ENCODE measurements at places on chromosomes 12 and 14. TPM values are rescaled to one million over a fixed set of nuclear protein-coding genes. Genes with fewer than 3 reads are reported as not detected.
A peak's percentile ranks its signal among the peaks of the same experiment; 100 is the strongest.

DNA sequence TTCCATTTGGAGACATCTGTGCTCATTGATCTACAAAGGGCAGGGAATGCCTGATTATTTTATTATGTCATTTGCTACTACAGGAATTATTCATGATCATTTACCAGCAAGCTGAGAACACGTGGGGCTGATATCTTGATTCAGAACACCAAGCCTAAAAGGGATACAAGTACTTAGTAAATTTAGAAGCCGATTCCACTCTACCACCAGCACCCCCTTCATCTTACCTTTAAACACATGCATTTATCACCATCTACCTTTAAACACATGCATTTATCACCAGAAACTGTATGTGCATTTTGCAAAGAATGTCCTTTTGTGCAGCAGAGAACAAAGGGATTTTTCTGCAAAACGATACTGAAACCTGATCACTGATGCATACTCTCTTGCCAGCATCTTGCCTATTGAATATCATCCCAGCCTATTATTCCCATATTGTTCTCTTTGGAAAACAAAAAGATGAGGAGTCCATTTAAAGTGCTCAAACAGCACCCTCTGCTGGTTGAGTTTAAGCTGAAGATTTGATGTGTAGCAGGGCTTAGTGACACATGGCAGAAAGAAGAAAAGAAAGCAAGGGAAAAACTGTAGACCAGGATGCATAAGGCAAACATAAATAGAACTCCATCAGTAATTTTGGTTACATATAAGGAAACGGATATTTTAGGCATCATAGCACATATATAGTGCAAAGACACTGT lies 132.6 kb upstream of the PLEKHG7 start:
- DNase-seq, result peak; percentile 86

Gene NEMF
- total RNA-seq, result 98.7 TPM

Gene OR6C75
- total RNA-seq, result 0.12 TPM

DNA sequence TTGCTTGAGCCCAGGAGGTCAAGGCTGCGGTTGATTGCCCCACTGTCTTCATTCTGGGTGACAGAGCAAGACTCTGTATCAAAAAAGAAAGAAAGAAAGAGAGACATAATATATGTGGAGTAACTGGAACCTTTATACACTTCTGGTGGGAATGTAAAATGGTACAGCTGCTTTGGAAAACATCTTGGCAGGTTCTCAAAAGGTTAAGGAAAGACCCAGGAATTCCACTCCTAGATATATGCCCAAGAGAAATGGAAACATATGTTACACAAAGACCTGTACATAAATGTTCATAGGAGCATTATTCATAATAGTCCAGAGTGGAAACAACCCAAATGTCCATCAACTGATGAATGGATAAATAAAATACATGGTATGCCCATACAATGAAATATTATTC lies 7.2 kb downstream of the RBMS2 start:
- DNase-seq, result no peak

- no peak for DNase-seq
Measured at GRCh38 chr14:86513564-86513963, 983.6 kb downstream of the FLRT2 start.

- DNase-seq, result no peak
Measured at GRCh38 chr12:44193281-44193680, 357.4 kb downstream of the TMEM117 start.

- DNase-seq, result no peak
Measured at GRCh38 chr12:68111995-68112394, 47.5 kb downstream of the IFNG start.

Gene CFAP54
- 14.4 TPM for total RNA-seq

DNA sequence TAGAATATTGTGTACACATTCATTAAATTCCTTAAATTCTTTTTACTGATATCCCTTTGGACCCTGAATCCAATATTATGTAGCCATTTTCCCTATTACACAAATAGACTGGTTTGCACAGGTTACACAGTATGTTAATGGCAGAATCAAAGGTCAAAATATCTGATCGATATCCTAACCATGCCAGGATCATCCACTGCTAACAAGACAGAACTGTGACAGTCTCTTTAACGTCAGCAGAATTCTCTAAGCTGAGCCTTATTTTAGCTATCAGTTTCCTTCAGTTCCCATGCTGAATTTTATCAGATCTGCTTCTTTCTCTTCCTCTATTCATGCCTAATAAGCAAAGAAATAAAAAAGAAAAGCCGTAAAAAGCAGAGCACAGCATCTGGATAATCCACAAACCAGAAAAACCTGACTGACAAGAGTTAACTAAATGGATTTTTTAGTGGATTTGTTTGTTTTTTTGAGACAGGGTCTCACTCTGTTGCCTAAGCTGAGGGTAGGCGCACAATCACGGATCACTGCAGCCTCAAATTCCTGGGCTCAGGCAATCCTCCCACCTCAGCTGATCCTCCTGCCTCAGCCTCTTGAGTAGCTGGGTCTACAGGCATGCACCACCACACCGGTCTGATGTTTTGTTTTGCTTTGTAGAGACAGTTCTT lies 130.4 kb downstream of the PAWR start:
- no peak for DNase-seq

- no peak for DNase-seq
Measured at GRCh38 chr12:129827102-129827865, 76.5 kb downstream of the TMEM132D start.

DNA sequence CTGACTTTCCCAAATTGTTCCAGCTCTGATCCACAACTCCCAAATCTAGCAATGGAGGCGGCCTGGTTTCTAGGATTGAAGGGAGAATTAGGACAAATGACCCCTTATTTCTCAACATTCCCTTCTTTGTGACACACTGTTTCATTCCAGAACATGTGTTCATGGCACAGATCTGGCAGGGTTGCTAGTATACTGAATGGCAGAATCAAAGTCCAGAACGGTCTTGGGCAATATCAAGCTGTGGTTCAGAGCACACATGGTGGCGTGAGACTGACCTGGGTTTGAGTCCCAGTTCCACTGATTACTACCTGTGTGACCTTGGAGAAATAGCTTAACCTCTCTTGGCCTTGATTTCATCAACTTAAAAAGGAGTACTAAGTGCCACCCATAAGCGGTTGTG lies 152.5 kb downstream of the SAMD4A start:
- no peak for DNase-seq

Gene ACVRL1
- total RNA-seq, result 9.1 TPM

Gene RERG
- 20.7 TPM for total RNA-seq

GRCh38 chr14:31510222-31510621 lies 22.4 kb upstream of the GPR33 start:
- DNase-seq, result no peak

DNA sequence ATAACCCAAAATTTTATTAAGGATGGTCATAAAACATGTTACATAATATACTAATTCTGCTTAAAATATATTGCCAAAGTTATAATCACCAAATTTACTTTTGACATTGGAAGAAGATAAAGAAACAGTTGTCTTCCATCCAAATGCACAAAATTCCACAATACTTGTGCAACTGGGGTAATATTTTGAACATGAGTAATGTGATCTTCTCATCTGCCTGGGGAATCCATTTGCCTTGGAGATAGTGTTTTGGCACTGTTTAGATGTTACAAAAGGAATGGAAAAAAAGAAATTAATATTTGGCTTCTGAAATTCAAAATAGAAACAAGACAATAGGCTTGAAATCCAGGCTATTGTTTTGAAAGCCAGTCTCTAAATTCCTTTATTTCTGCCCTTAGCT lies 9.1 kb downstream of the GPR19 start:
- no peak for DNase-seq

DNA sequence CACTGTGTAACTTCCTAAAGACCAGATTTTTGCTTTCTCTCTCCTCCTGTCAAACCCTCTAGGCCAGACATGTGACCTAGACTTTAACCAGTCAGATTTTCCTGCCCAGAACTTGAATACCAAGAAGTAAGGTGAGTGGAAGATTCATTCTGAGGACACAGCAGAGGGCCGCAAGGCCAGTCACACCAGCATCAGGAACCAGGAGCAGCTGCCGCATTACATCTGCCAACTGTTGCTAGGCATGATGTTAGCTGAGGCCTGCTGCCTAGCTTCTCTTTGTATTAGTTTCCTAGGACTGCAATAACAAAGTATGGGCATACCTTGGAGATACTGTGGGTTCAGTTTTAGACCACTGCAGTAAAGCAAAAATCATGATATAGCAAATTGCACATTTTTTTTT lies 101.9 kb upstream of the BMP4 start:
- no peak for DNase-seq

- no peak for DNase-seq
Measured at GRCh38 chr14:57755018-57755521, 110.8 kb downstream of the SLC35F4 start.

GRCh38 chr14:97379091-97379531 lies 581.9 kb downstream of the VRK1 start:
- no peak for DNase-seq

Gene OTOGL
- 0.87 TPM for total RNA-seq

DNA sequence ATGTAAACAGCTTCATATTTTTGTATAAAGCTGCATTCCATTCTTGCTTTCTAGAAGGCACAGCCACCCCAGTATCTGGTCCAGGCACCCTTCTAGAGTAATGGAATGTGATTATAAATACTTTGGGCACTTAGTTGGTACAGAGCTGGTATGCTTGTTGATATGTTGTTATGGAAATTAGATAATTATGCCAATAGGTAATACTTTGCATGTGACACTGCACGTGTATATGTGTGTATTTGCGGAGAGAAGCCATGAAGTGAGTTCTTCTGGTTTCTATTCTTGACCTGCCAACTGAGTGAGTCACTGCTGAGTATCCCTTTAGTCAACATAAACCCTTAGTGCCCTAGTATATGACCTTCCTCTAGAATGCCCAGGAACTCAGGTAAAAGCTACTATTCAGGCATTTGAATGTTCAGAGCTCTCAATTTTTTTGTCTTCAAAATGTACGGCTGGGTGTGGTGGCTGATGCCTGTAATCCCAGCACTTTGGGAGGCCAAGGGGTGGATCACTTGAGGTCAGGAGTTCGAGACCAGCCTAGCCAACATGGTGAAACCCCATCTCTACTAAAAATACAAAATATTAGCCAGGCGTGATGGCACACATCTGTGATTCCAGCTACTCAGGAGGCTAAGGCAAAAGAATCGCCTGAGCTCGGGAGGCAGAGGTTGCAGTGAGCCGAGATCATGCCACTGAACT lies 6.2 kb upstream of the TCP11L2 start:
- DNase-seq, result no peak

Gene NTF3
- total RNA-seq, result 1.1 TPM

DNA sequence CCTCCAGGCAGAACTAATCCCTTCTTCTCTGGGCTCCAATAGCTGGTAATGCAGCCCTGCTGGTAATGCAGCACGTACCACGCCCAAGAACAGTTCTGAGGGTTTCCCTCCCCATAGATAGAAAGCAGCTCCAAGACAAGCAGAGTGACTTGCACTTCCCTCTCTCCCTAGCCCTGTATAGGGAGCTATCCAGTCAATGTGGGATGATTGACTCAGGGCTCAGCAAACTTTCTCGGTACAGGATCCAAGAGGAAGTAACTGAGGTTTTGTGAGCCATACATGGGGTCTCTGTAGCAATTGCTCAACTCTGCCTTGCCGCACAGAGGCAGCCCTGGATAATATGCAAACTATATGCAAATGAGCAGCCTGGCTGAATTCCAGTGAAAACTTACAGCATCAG lies 15.5 kb upstream of the FKBP4 start:
- no peak for DNase-seq

Gene JPH4
- 3.6 TPM for total RNA-seq

Gene ASPG
- total RNA-seq, result 3.7 TPM

- DNase-seq, result no peak
Measured at GRCh38 chr12:30568453-30568852, 127.2 kb downstream of the IPO8 start.

All from testis (tissue), 5 donors.